Activated CD8-positive, alpha-beta memory T cell treated with anti-CD3 and anti-CD28 coated beads for 4 hours (primary cell): ENCODE measurements at places on chromosomes 7 and 10.

DNA sequence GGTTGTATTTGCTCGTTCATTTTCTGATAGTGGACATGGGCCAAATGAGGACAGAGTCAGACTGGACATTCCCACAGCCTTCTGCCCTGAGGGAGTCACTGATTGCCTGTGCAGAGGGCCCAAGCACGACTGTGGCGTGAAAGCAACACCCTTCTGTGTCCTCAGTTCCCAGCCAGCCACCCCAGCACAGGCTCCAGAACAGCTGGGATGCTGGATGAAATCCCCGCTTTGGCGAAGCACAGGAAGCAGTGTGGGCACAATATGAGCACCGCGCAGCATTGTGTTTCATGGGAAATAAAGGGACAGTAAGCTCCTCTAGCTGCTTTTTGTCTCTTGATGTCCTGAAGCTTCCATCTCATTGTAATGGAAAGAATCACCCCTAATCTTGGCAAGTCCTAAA, 20.5 kb downstream of the TRIL start:
- no peak for DNase-seq

DNA sequence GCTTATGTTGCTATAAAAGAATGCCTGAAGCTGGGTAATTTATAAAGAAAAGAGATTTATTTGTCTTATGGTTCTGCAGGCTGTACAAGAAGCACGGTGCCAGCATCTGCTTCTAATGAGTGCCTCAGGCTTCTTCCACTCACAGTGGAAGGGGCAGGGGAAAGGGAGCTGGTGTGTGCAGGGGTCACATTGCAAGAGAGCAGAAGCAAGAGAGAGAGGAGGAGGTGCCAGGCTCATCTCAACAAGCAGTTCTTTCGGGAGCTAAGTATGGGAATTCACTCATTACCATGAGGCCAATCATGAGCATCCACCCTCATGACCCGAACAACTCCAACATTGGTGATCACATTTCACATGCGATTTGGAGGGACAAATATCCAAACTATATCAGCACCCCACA, 17.2 kb upstream of the SLK start:
- DNase-seq, result no peak

DNA sequence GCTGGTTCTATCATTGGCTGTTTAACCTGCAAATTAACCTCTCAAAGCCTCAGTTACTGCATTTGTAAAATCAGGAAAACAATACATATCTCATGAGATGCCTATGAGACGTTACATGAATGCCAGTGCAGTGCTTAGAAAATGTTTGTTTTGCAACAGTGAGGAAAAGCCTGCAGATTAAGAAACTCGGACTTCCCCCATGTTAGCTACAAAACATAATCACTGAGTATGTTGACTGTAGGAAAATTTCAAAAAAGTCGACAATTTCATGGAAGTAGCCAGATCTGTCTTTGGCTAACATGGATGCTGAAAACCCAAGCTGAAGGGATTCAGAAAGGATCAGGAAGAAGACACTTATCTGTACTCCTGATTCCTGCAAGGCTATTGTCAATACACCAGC, 121.4 kb downstream of the TRIL start:
- no peak for DNase-seq

DNA sequence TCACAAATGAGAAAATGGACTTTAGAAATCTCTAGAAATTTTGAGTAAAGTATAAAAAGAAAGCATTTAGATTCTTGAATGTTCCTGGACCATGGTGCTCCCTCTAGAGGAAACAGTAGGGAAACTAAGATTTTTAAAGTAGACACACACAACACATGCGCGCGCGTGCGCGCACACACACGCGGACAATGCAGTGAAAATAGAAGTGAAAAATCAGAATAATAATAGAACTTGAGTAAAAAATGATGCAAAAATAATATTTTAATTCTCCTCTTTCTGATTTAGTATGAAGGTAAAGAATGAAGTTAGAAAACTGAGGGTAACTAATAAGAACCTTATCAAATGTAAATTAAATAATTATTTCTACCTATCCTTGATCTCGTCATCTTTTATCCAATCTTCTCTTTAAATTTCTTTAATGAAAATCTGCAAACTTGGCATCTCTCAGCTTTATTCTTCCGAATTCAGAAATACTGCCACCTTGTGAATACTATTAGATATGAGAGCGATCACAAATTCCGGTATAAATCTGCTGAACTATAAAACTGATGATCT, 117.0 kb upstream of the AMPH start:
- no peak for DNase-seq

- no peak for DNase-seq
Observed at GRCh38 chr7:112238852-112239610, 32.5 kb downstream of the ZNF277 start.

DNA sequence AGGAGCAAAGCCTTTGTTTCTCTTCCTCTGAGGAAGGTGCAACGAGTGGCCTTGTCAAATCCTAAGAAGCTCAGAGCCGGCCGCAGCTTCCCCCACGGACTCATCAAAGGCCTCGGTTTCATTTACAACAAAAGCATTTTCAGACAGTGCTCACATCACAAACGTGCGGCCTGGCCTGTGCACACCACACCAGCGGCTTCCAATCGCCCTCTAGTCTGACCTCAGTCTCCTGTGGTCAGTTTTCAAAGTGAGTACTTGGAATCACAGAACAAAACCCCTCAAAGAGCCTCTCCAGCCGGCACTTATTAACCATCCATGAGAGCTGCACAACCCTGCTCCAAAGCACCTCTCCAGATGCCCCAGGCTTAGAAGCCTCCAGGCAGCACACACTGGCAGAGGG, 3.3 kb downstream of the RADIL start:
- DNase-seq, result no peak

DNA sequence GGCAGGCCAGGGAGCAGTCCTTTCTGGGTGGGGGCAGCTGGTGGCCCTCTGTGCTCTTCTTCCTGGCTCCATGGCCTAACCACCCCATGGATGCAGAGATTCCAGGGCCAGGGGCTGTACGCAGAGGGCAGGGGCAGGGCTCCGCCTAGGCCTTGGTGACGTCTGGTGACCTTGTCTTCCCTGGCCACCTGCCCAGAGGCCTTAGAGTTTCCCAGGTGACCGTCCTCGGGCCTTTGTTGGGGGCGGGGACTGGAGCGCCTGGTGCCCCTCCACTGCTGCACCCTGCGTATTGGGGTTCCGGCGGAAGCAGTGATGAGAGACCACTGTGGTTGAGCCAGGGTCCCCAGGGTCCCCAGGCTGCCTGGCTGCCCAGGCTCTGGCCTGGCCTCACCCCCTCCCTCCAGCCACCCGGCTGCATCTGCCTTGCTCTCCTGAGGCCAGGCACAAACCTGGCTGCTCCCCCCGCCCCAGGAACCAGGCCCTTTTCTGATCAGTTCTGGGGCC, 10.3 kb downstream of the PWWP2B start:
- no peak for DNase-seq

GRCh38 chr10:124143721-124144120, 50.3 kb upstream of the CHST15 start:
- no peak for DNase-seq

GRCh38 chr10:75137533-75138438, 26.3 kb downstream of the SAMD8 start:
- no peak for DNase-seq

DNA sequence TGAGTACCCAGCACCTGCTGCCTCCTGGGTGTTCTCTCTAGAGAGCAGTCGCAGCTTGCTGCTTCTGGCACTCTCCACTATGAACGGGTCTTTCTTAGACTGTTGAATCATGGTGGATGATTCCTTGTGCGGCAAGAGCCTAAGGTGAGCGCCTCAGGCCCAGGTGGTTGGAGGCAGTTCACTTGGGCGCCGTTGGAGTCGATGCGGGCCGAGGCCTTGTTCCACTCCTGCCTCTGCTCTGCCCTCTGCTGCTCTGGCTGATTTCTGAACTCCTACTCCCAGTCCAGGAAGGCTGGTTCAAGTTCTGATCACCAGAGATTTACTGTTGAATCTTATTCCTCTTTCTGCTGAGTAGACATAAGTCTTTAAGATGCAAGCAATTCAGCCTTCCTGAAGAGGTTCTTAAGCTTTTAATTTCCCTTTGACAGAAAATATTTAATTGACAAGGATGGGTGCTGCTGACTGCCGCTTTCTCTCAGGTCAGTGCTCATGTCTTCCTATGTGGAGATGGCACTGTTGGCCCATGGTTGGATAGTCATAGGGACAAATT, 10.4 kb downstream of the YKT6 start:
- DNase-seq, result no peak

DNA sequence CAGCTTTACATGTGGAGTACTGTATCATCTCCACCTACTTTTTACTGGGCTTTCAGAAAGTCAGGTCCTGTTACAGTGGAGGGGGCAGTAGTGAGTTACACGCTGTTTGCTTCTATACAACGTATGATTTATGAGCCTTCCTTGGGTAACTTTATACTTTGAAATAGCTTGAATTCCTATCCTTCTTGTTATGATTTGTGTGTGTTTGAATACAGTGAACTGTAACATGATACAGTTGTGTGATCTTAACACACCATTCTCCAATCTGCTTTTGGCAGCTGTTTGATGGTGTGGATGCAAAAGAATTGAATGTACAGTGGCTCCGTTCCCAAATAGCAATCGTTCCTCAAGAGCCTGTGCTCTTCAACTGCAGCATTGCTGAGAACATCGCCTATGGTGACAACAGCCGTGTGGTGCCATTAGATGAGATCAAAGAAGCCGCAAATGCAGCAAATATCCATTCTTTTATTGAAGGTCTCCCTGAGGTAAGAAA, 41.7 kb downstream of the SP8 start:
- DNase-seq, result no peak

DNA sequence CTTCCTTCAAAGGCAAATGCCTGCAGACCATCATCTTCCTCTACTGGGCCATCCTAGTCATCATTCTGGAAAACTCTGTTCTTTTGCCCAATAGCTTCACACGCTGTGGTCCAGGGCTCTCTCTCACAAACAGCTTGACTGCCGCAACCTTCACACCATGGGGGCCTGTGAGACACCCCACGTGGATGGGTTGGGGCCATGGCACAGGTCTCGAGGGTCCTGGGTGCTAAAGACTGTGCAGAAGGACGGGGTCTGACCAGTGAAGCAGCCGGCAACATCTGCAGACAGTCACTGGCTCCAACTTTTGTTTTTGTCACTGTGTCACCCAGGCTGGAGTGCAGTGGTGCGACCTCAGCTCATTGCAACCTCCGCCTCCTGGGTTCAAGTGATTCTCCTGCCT, 28.1 kb downstream of the BRI3 start:
- no peak for DNase-seq

GRCh38 chr7:7773334-7774309, 55.2 kb upstream of the RPA3 start:
- DNase-seq, result no peak

DNA sequence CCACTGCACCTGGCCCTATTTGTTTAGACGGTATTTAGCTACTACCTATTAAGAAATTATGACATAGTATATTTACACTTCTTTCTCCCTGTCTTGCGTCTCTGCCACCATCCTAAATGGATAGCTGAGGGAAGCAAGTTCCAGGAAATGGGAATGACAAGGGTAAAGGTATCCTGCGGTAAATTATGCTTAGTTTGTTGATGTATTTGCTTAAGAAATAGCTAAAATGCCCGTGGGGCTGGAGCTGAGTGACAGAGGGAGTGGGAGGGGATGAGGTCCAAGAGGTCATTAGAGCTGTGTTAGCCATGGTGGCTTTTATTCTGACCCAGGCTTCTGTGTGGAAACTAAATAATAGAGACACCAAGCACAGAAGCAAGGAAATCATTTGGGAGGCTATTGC, 29.0 kb upstream of the UBE2D1 start:
- no peak for DNase-seq

DNA sequence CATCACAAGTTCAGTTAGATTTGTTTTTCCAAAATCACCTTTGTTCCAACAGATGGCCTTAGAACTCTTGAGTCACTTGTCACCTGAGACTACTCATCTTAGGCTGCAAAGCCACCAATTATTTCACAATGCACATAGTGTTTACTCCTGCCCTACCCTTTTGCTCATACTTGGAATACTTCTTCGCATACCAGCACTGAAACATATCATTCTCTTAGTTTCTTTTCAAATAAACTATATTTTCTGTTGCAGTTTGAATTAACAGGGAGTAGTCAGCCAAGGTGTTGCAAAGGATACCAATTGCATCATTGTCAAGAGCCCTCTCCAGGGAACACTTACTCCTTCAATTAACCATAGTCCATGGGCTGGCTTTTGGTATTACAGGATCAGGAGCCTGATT, 71.0 kb downstream of the CASD1 start:
- DNase-seq, result no peak

- DNase-seq, result no peak
Observed at GRCh38 chr7:26180792-26181198, 19.8 kb downstream of the HNRNPA2B1 start.

- no peak for DNase-seq
Observed at GRCh38 chr7:2071133-2071832, 161.5 kb downstream of the MAD1L1 start.

GRCh38 chr10:83253011-83253671, 886.2 kb upstream of the GHITM start:
- no peak for DNase-seq

- no peak for DNase-seq
Observed at GRCh38 chr7:20797462-20798080, 10.9 kb upstream of the SP8 start.

DNA sequence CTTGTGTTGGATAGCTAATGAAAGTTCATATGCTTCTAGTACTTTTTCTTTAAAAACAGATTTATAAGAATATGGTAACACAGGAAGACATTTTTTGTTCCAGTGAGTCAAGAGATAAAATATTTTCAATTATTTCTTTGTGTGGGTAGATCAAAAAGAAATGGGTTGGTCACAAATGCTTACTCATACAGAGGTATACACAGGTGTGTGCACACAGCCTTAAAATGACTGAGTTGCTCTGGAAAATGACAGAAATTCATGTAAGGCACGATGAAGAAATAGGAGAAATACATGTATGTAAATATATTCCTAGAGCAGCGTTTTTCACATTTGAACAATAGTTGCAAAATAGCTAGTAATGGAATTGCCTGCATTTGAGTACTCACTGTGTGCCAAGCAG, 66.0 kb downstream of the ST7 start:
- DNase-seq, result no peak

DNA sequence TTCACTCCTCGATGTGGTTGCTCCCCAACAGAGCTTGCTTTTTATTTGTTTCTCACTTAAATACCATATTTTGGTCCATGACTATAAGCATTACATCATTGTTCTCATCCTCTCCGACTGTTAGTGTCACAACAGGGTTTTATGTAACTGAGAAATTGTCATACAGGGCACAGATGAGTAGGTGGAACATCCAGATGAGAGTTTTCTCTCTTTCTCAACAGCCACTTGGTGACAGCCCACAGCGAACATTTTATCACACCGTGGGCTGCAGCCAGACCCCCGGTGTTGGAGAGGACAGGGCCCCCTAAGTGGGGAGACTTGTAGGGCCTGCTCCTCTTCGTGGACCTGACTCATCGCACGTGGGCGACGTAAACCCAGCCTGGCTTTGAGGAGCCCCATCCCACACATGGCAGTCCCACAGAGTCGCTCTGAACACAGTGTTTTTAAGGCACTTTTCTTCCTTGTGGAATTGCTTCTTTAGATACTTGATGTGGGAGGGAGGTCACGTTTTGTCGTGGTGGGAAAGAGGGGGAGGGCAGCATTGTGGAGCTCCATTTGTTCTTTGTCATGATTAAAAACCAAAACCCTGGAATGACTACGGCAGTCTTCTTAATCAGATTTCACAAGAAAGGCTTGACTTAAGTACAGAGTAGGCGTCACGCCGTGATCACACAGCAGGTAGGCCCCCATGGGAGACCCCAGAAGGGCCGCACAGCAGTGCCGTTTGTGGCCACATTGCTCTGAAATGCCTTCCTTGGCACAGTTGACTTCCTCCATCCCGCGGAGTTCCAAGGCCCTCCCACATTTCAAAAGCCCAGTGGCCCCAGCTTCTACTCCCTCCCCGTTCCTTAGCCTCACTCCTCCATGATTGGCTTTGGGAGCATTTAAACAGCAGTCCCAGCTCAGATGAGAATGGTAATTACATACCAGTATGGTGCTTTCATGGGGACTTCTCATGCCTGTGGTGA, 220.6 kb downstream of the CCDC3 start:
- no peak for DNase-seq
